CD4-positive, alpha-beta T cell treated with Interleukin-6 for 4 hours (primary cell): ENCODE measurements at places on chromosomes 7 and 10.

DNA sequence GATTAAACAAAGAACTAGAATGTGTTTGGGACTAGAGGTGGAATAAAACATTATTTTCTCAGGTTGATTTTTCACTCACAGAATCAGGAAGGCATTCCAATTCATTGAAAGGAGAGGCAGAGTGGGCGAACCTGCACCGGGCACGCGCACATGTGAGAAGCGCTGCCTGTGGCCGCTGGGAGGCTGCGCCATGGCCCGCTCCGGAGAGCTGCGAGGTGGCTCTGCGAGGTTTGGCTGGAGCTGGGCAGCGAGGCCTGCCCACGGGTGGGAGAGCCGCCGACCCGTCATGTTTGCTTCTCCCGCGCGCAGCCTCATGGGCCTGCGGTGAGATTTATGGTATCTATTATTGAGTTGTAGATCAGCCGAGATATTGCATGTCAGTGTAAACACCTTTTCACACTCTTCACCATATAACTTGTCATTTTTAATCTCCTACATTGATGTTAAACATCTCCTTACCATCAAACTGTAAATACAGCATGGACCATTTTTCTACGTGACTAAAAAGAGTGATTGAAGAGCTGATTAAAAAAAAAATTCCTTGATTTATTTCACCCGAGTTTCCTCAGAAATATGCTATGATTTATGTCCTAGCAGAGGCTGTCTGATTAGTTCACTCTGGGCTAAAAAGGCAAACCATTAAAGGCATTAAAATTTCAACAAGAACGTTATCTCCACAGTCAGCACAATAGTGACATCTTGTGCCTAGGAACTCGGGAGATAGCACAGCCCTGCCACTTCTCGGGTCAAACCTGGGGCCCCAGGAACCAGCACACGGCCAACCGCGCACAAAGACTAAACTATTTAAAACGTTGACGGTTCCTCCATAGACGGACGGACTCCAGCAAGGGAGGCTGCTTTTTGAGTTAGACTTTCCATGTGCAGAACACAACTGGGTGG is 96.6 kb upstream of the RNF32 start:
- DNase-seq, result no peak

DNA sequence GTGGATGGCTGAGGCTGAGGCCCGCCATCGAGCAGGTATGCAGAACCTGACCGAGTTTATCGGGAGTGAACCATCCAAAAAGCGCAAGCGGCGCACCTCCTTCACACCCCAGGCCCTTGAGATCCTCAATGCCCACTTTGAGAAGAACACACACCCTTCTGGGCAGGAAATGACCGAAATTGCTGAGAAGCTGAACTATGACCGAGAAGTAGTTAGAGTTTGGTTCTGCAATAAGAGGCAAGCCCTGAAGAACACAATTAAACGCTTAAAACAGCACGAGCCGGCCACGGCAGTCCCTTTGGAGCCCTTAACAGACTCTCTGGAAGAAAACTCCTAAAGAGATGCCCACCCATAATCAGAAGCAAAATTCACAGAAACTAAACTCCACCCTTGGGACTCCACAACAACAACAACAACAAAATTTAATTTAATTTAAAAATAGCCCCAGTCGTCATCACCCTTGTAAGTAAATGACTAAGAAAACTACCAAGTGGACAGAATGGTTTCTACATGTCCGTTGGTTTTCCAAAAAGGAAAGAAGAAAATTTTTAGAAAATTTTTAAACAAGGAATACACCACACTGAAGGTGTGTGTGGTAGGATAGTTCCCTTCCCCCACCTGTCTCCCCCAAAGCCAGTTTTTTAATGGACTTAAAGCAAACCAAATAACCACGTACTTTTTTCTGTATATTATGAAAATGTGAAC is 101.7 kb upstream of the YAE1 start:
- no peak for DNase-seq

GRCh38 chr7:30140456-30140855 is 5.7 kb downstream of the MTURN start:
- DNase-seq, result no peak

- DNase-seq, result no peak
Observed at GRCh38 chr10:88062385-88062784, 199.0 kb downstream of the PTEN start.
